T-helper 9 cell (primary cell): ENCODE measurements at places on chromosomes 6 and 20.

- DNase-seq, result no peak
These were observed 49.3 kb upstream of the SRPK1 start for GRCh38 chr6:35970181-35970580.

- DNase-seq, result no peak
These were observed 119.5 kb upstream of the TCF21 start for GRCh38 chr6:133769463-133769862.

DNA sequence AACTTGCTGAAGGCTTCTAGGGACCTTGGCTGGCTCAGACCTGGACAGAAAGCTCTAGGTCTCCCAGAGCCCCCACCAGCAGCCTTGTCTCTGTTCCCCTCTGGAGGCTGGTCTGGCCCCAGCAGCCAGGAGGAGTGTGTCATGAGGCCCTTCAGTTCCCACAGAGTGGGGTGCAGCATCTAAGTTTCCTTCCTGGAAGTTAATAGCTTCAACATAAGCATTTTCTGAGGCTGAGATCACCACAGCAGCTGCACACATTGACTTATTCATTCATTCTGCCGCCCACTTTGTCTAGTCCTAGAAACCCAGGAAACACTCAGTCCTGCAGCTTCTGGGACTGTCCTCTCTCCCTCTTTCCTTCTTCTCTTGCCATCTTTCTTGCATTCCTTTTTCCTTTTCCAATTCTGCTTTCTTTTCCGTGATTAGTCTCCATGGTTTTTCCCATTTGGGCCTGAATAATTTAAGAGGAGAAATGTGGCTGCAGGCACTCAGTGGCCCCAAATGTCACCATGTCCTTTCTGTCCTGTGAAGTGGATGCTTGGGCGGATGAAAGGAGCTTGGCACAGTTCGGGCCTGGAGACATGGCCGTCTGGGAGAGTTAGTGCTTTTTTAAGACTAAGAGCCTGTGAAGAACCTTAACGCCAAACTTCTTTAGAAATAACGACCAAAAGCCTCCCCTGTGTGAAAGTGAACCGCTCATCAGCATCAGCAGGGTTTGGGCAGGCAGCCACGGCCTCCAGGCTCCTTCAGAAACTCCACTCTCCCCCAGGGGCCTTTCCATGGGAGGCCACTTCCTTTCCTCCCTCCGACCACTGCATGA lies 31.0 kb upstream of the PCMTD2 start:
- DNase-seq, result no peak

DNA sequence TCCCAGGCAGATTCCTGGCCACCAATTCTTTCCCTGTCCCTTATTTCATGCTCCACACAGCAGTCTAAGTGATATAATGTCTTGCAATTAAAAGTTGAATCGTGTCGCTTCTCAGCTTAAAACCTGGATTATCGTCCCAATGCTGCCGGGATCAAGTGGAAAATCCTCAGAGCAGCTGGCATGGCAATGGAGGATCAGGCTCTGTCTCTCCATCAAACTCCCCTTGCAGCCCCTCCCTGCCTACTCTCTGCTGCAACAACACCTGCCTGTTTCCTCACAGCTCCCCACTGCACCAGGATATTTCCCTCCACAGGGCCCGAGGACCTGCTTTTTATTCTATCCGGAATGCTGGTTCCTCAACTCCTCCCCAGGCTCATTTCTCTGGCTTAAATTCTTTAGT lies 277.1 kb downstream of the SYNE1 start:
- no peak for DNase-seq

GRCh38 chr20:17684077-17684888 lies 2.2 kb upstream of the RRBP1 start:
- DNase-seq, result no peak

DNA sequence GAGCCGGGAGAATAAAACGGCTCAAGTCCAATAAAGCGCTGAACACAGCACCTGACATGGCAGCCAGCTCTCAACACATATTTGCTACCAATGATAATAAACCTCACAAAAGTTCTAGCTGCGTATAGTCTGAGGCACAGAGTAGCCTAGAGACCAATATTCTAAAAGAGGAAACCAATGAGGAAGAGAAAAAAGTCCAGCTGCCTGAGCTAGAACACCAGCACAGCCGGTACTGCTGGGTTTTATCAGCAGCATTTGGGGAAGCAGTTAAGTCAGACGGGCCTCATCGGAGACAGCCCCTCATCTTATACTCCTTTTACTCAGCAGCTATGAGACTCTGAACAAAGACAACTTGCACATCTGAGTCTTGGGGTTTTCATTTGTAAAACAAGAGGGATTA lies 2.4 kb upstream of the RTF2 start:
- DNase-seq, result no peak

- no peak for DNase-seq
These were observed 359.1 kb downstream of the QKI start for GRCh38 chr6:163773646-163774045.

DNA sequence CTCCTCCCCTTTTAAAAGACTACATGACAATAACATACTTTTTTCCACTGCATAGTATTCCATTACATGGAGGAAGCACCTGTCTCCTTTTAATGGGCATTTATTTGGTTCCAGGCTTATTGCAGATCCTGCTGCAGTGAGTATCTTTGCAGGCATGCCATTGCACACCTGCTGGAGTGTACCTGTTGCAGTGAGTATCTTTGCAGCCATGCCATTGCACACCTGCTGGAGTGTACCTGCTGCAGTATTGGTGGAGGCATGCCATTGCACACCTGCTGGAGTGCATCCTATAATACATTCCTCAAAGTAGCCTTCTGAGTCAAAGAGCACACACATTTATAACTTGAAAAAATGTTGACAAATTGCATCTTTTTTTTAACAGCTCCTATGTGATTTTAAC lies 1.6 kb downstream of the BFSP1 start:
- DNase-seq, result no peak

DNA sequence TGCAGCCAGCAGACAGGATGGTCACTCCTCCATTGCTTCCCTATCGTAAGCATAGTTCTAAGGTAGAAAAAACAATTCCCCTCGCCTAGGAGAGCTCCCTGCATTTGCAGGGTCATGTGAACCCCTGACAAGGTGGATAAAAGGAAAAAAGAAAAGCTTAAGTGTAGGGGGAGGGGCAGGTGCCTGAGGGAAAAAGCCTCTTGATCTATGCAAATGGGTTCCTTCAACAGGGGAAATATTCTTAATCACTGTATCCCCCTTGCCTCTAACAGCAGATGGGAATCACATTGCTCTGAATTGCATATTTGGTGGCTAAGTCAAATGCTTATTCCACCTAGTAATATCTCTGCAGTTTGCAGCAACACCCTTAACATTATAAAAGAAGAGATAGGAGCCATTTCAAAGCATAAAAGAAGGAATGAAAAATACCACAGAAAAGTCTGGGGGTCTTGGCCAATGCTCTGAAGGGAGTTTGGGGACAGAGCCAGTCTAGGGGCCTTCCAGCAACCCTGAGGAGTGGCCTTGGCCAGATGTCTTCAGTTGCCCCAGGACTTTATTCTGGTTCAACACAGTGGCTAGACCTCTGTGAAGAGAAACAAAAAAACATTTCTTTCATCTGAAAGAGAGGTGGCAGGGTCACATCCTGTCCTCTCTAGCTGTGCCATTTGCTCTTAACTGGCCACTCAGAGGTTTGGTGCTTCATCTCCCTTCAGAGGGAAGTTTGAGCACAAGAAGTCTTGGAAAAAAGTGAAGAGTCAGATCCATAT lies 660.4 kb upstream of the GJE1 start:
- no peak for DNase-seq

DNA sequence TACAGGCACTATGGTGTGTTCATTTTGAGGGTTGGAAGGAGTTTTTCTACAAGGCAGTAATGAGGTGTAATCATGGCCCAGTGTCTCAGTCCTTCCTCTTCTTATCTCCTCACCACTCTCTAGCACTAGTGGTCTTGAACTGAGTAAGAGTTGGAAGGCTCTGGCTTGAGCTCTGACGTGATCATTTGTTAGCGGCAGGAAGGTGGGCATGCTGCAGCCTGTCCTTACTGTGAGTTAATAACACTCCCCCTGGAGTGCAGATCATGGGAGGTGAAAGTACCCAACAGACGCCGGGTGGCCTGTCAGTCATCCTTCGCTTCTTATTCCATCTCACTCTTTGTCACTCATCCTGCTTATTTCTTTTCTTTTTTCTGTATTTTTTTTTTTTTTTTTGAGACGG lies 356.9 kb downstream of the CDKAL1 start:
- no peak for DNase-seq

DNA sequence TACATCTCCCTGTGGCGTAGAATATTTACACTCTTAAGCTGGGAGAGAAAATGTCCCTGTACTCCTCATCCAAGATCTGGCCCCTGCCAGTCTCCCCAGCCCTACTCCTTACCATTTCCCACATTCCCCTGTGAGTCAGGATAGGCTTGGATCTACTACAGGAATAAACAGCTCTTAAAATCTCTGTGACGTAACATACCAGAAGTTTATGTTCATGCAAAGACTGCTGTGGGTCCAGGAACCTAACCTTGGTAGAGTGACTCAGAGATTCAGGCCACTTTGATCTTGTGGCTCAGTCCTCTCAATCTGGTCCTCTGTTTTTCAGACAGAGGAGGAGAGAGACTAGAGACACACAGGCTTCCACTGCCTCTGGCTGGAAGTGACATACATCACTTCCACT lies 38.5 kb upstream of the GPR6 start:
- DNase-seq, result no peak
